ENCODE measurements at places on chromosomes 12 and 14. TPM values are rescaled to one million over a fixed set of nuclear protein-coding genes. Genes with fewer than 3 reads are reported as not detected.

The MUCL1 gene
- total RNA-seq: not detected

The ORAI1 gene
- 4.7 TPM for total RNA-seq

The C12orf57 gene
- 370 TPM for total RNA-seq

The PPFIA2 gene
- total RNA-seq: 51.1 TPM

The SEC23A gene
- total RNA-seq: 184 TPM

The KRT6C gene
- total RNA-seq: not detected

The NXPH4 gene
- not detected for total RNA-seq

DNA sequence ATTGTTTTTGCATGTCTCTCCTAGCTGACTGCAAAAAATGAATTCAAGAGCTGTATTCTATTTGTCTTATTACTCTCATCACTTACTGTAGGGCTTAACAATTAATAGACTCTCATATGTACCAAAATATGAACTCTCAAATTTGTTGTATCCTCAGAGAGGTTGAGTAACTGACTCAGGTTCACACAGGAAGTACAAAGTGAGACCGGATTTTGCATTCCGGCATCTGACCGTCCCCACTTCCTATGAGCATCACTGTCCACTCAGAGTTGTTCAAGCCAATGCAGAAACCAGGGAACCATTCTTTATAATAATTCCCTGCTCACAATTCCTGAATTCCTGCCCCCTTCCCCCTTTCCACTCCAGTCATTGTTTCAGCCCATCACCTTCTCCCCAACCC lies 113.3 kb upstream of the AMIGO2 start:
- DNase-seq: no peak

GRCh38 chr12:44154128-44154527 lies 318.2 kb downstream of the TMEM117 start:
- no peak for DNase-seq

DNA sequence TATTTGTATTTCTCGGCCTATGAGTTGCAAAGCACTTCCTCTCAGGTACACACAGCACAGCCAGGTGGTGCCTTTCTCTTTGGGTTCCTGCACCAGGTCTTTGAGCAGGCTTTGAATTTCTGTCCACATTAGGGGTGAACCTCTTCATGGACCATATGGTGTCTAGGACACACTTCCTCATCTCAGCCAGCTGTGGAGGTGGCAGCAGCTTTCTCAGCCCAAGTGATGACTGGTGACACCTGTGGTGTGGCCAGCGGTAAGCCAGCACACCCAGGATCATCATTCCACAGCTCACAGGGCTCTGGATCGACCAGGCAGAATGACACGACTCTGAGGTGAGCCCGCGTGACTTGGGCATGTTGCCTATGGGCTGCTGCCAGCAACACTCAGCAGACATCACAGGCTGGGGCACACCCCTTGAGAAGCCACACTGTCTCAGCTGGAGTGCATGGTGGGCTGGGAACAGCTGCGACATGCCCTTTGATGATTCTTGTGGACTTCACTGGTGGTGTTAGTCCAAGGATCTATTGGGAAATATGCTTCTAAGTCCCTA lies 36.8 kb downstream of the SLC5A8 start:
- no peak for DNase-seq

- no peak for DNase-seq
These were observed 12.9 kb downstream of the TBX3 start for GRCh38 chr12:114671066-114671442.

GRCh38 chr12:102910137-102910536 lies 6.9 kb downstream of the PAH start:
- no peak for DNase-seq

DNA sequence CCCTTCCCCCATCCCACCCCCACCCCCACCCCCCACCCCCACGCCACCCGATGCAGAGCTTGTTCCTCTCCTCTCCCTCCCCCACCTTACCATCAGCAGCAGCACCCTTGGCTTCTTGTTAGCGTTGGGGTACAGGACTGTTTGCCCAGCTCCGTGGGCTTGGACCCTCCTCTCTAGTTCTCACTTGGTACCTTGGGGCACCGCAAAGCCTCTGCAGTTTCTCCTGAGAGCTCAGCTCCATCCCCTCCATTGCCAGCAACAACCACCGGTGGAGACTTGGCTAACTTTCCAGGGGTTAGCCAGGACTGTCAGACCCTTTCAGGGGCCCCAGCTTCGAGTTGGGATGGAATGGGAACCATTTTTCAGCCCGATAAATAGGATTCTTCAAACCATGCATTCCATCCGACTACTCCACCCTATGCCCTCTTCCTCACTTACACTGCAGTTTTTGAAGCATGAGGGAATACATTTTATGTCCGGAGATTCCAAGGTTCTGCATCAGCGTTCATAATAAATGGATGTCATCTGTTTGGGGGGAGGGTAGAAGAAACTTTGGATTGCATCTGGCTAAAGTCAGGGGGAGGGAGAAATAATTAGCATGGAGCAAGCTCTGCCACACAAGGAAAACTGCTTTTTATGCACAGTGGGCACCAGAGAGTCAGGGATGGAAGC lies 1.1 kb downstream of the SCN8A start:
- DNase-seq: no peak

DNA sequence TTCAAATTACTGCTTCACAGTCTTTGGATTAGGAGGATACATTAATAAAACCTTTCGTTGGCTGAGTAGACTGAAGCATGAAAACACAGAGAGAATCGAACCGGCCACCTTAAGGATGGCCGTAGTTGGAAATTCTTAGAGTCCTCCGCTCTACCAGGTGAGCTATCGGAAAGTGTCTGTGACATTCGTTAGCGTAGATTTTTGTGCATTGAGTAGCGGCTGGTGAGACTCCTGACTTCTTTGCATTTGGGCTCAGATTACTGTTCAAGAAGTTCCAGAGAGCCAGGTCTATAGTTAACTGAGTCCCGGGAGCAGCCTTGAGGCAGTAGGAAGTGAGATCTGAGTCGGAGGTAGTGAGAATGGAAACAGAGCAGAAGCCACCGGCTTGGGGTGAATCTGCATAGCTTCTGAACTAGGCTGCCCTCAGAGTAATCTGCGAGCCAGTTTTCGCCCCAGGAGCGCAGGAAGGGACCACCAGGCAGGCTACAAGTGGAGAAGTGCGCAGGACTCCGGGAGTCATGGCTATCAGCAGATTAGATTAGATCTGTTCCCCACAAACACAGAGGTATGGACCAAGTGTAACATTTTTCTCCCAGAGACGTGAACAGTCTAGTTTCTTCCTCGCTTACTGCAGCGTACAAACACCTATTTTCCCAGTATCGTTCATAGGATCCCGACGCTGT lies 11.0 kb downstream of the OR6S1 start:
- no peak for DNase-seq

DNA sequence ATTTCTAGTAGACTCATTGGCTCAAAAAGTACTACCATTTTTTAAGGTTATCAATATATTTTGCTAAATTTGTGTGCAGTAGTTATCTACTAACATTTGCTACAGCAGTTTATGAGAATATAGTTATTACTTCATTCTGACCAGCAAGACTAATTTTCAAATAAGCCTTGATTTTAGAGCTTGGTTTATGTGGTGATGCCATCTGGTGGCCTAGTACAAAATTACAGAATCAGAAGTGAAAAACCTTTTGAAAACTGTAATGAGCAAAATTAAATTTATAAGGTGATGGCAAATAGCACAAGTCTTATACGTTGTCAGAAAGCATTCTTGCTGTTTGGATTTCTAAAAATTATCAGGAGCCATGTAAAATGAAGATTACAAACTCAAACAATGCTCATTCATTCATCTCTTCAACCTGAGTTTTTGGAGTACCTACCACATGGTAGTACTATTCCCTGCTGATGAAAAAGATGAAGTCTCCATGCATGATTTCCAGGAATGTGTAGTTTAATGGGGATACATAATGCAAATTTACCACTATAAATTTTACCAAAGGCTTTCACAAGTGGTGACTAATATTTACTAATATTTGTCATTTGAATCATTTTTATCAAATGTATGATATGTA lies 51.0 kb downstream of the MAGOHB start:
- no peak for DNase-seq

- no peak for DNase-seq
These were observed 642 bp upstream of the ACSM4 start for GRCh38 chr12:7303230-7303629.

GRCh38 chr14:64293976-64294671 lies at the start of gene ESR2:
TSS of gene ESR2 (minus strand) at chr14:64294371. CDS start at chr14:64282985, 11,386 bp downstream.
- DNase-seq: no peak

GRCh38 chr12:77001276-77001675 lies 64.1 kb downstream of the E2F7 start:
- no peak for DNase-seq

- no peak for DNase-seq
These were observed 1.6 kb downstream of the OGFOD2 start for GRCh38 chr12:122976648-122976975.

GRCh38 chr12:91183551-91183950 lies 934 bp upstream of the DCN start:
- DNase-seq: no peak

DNA sequence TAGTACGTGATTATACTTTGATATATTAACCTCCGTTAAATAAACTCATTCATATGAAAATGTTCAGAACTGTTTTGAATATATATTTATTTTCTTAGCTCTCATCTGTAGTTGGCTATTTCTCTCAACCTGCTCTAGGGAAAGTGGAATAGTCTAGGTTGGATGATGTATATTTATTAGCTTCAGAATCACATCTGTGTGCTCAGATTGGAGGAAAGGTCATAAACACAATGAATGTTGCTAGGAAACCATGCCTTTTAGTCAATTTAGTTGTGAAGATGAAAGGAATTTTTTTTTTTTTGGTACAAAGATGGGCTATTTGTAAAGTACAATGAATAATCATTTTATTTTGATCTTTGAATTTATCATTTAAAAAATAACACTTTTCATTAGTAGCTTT lies 439.1 kb downstream of the FOXG1 start:
- DNase-seq: no peak

DNA sequence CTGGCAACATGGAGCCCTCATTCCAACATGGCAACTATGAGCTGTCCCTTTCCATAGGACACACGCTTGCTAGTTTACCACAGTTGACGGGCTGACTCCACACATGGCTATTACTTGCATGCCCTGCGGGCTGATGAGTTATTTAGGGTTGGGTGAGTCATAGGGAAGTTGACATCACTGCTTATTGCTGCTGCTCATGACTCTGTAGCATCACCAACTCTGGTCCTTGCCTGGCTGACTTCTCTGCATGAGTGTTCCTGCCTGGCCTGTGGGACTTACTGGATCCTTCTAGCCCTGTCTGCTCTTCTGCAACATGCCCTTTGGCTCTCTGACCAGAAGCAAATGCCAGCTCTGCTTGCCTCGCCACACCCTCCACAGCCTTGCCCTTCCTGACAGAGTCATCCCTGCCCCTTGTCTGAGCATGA lies 199.5 kb downstream of the ANO6 start:
- peak; percentile 73 for DNase-seq

Data from thoracic aorta (tissue), 2 donors.